ENCODE measurements at places on chromosomes 7 and 10.
A peak's percentile ranks its signal among the peaks of the same experiment; 100 is the strongest.

GRCh38 chr7:12490107-12490688, 80.3 kb upstream of the SCIN start:
- peak; percentile 82 for DNase-seq

GRCh38 chr10:67086327-67087134, 160.7 kb downstream of the LRRTM3 start:
- DNase-seq, result no peak

DNA sequence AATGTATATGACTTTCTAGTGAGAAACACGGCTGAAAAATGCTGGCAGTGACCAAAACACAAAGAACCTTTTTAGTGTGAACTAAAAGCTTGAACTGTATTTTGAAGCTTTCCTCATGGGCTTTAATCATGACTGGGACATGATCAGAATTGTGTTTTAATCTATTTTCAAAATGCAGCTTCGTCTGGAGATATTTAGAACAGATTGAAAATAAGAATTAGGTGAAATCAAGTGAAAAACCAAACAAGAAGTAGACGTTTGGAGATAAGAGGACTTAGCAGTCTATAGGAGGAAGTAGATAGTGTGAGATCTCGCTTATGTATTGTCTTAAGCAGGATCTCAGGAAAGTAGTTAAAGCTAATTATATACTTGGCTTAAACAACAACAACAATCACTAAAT, 865.4 kb upstream of the MBL2 start:
- no peak for DNase-seq

GRCh38 chr7:116539879-116540278, 15.0 kb downstream of the CAV1 start:
- no peak for DNase-seq

DNA sequence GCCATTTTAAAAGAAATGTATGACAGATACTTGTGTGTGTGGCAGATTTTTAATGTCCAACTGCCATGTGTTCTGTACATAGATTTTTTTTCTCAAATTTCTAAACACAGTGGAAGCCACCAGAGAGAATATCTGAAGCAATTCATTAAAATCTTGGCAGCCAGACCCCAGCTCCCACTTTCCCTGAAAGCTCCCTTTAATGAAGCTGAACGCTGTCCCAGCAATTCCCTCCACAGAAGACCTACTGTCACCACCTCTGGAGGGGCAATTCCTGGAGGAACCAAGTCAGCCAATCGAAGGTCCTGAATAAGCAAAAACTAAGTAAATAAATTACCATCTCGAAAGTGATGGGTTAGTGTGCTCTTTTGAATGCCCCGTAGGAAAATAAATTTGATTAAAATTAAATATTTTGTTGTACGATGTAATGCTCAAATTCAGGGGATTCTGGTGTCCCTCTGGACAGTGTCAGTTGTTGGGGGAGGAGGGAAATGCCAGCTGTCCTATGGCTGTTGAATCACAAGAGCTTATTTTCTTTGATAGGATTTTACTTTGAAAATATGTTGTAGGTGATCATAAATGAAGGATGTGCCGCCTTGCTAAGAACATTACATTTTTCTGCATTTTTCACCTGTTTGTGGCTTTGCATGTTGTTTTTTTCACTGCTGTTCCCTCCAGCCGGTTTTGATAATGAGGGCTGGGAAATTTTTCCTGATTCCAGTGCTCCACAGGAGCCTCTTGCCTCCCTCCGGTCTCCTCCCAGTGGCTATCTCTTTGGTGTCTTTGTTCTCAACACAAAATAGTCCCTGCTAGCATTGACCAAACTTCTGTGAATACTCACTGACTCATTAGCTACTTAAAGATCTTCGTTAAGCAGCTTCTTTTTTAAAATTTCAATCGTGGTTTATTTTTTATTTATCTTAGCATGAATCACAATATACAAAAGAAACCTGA, 9.2 kb upstream of the GSAP start:
- DNase-seq, result no peak

- DNase-seq, result no peak
Measured at GRCh38 chr10:93074147-93074596, 479 bp downstream of the CYP26A1 start.

- DNase-seq, result no peak
Measured at GRCh38 chr10:74151879-74152722, 1.1 kb downstream of the ADK start.

GRCh38 chr7:98826811-98827231, 43.0 kb downstream of the TMEM130 start:
- no peak for DNase-seq

- DNase-seq, result no peak
Measured at GRCh38 chr7:105594034-105594433, 12.7 kb upstream of the EFCAB10 start.

GRCh38 chr10:98340261-98340939, 72.4 kb upstream of the LOXL4 start:
- DNase-seq, result no peak
